ENCODE measurements at places on chromosomes 2 and 18. TPM values are rescaled to one million over a fixed set of nuclear protein-coding genes. Genes with fewer than 3 reads are reported as not detected.

DNA sequence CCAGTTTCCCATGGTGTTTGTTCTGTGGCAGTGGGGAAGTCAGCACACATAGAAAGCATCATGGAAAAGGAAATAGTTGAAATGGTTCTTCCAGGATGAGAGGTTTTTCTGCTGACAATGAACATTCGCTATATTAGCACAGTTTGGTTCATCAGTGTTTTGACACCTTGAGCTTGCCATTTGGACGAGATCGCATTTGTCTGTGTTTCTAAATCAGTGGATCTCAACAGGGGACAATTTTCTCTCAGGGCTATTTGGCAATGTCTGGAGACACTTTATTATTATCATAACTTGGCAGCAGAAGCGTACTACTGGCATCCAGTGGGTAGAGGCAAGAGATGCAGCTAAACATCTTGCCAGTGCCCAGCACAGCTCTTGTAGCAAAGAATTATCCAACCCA is 74.6 kb downstream of the CD8B2 start:
- no peak for ATAC-seq

DNA sequence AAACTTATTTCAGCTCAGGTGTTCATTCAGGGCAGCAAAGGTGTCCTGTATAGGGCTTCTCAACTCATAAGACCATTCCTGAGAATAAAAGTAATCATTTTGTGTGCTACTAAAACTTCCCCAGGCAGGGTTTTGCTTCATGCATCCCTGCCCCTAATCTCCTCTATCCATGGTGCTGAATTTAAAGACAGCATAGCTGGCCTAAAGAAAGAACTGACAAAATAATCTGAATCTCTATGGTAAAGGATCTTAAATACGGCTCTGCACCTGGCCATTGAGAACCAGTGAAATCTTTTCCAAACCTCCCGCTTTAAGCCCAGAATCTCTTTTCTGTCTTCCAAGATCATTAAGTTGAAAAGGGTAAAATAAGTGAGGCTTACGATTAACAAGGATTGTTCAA is 292.1 kb upstream of the KLHL29 start:
- ATAC-seq, result no peak

The LIMS3 gene
- not detected for total RNA-seq

GRCh38 chr2:187299122-187299906 is 148.7 kb downstream of the CALCRL start:
- no peak for ATAC-seq

- no peak for ATAC-seq
Measured at GRCh38 chr2:47221039-47221438, 65.9 kb upstream of the STPG4 start.

- ATAC-seq, result no peak
Measured at GRCh38 chr18:69795791-69796190, 151.9 kb downstream of the CD226 start.

All from esophagus mucosa (tissue), 1 donor.